ENCODE measurements at places on chromosomes 1 and 21. TPM values are rescaled to one million over a fixed set of nuclear protein-coding genes. Genes with fewer than 3 reads are reported as not detected.

The ACTL8 gene
- not detected for total RNA-seq

DNA sequence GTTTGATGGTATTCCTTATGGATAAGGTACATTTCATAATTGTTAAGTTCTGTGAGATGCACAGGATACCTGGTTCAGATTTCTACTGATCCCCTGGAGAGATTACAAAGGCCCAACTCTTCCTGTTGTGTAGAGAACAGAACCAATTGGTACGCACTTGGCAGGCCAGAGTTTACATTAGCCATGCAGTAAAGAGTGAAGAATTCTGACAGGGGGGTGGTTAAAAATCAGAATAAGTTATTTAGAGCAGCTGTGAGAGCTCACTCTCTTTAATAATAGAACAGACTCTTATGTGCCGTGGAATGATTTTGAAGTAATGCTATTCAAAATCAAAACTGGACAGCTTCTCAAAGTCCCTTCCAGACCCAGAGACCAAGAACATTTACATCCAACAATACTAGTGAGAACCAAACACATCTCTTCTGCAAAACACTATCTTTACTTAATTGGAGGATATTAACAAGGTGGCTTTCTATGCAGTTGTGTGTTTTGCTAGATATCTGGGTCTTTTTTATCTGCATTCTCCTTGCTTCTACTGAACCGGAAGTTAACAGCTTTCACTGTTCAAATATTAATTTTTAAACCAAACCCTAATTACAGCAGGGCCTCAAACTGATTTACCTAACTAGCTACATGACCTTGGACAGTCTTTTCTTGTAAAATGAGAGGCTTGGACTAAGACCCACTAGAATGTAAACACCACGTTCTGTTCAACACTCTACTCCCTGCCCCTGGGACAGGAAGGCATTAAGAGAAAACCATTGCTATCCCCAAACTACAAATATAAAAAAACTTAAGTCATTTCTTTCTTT lies 4.0 kb downstream of the USP24 start:
- peak overlapping the region; percentile 49 for H3K27ac ChIP-seq
- peak overlapping the region; percentile 3 for H3K4me3 ChIP-seq
- H3K36me3 ChIP-seq: no peaks in the 10 kb centered on the region
- no peak for DNase-seq

GRCh38 chr1:170407581-170407980 lies 124.4 kb upstream of the GORAB start:
- H3K4me3 ChIP-seq: no peak overlapping the region
- H3K4me1 ChIP-seq: no peaks in the 10 kb centered on the region
- DNase-seq: no peak
- H3K27me3 ChIP-seq: no peaks in the 10 kb centered on the region
- no peak overlapping the region for H3K27ac ChIP-seq

The ALX3 gene
- total RNA-seq: not detected

The ANXA9 gene
- total RNA-seq: 1.2 TPM

DNA sequence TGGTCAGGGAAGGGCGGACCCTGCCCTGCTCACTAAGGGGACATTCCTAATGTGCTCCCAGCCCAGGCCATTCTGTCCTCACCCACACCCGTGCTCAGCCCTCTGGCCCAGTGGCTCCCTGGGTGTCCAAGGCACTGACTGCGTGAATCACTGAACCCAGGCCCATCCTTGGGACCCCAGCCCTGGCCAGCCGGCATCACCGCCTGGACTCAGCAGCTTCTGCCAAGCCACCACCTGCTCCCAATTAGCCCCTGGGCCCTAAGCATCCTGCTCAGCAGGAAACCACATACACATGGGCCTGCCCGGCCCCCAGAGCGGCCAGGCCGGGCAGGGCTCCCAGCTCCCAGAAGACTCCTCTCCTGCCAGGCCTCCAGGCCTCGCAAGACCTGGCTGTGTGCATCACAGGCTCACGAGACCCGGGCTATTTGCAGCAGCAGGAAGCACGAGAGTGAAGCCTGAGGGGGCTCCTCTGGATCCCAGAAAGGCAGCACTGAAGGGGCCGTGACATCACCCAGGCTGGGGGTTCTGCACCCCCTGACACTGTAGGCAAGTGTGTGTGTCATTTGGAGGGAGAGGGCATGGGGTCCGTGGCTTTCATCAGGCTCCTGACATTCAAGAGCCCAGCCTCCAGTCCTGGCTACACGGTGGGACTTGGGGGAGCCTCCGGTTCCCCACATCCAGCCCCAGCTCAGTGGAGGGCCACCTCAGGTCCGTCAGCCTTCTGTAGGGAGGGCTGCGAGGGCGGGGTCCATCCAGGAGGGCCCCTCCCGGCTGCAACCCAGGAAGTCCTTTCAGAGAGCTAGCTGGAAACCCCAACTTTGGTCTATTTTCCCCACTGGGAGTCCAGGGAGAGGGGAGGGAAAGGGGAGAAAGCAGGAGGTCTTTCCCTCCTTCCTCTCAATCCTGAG lies 1.6 kb downstream of the MFAP2 start:
- no peak for DNase-seq
- H3K4me1 ChIP-seq: no peaks in the 10 kb centered on the region
- H3K27ac ChIP-seq: peak overlapping the region; percentile 78
- H3K27me3 ChIP-seq: no peaks in the 10 kb centered on the region

The ACTN2 gene
- total RNA-seq: 2.8 TPM

DNA sequence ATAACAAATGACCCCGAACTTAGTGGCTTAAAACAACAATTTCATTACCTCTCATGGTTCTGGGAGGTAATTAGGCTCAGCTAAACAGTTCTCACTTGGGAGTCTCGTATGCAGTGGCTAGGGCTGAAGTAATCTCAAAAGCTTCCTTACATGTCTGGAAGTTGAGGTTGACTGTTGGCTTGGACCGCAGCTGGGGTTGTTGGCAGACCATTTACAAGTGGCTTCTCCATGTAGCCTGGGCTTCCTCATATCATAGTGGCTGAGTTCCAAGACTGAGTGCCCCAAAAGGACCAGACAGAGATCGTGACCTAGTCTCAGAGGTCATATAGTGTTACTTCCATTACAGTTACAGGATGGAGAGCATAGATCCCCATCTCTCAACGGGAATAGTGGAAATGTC lies 2.4 kb upstream of the POGZ start:
- no peak for DNase-seq
- H3K27ac ChIP-seq: no peak overlapping the region
- no peak overlapping the region for H3K4me3 ChIP-seq
- no peaks in the 10 kb centered on the region for H3K27me3 ChIP-seq

The FAM151A gene
- total RNA-seq: not detected

DNA sequence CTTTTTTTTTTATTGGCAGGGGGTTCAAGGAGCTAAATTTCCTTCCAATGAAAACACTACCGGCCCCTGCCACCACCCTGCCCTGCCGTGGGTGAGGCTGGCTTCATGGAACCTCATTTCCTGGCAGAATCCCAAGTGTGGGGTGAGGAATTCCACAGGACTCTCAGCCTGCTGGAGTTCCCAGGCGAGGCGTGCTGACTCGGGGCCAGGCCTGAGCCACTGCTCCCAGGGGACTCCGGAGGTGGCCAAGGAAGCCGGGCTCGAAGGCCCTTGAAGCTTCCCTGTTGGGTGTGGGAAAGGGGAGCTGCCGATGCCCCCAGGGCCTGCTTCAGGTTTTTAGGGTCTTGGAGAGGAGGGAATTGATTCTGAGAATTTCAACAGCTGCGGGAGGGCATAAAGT lies 95.3 kb upstream of the ACTRT2 start:
- DNase-seq: no peak
- no peaks in the 10 kb centered on the region for H3K4me1 ChIP-seq
- no peak overlapping the region for H3K4me3 ChIP-seq
- peaks cover 28% of the 10 kb centered on the region for H3K27me3 ChIP-seq
- H3K27ac ChIP-seq: no peak overlapping the region

The PGLYRP4 gene
- not detected for total RNA-seq

GRCh38 chr1:53549287-53549686 lies 90.1 kb downstream of the DMRTB1 start:
- no peaks in the 10 kb centered on the region for H3K36me3 ChIP-seq
- no peaks in the 10 kb centered on the region for H3K27me3 ChIP-seq
- peaks cover 8% of the 10 kb centered on the region for H3K4me1 ChIP-seq
- no peak overlapping the region for H3K4me3 ChIP-seq

The SYTL1 gene
- 30.6 TPM for total RNA-seq

DNA sequence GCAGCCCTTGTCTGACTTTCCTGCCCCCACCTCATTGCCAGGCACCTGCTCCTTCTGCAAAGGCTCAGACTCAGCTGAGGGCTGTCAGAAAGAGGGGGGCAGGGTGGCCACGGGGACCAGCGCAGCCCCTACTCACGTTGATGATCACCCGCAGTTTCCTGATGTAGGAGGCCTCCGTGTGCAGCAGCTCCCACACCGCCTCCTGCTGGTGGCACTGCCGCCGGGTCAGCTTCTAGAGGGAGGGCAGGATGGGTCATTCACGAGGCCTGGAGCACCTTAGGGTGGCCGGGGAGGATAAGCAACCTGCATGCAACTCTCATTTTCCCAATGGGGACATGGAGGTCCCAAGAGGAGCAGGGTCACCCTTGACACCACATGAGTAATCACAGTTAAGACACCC lies 6.4 kb upstream of the TNFRSF25 start:
- DNase-seq: no peak
- H3K4me3 ChIP-seq: no peak overlapping the region
- H3K4me1 ChIP-seq: no peaks in the 10 kb centered on the region
- peak overlapping the region; percentile 47 for H3K27ac ChIP-seq

- H3K4me3 ChIP-seq: no peak overlapping the region
- H3K4me1 ChIP-seq: peaks cover 15% of the 10 kb centered on the region
- peak overlapping the region; percentile 21 for H3K27ac ChIP-seq
- H3K36me3 ChIP-seq: no peaks in the 10 kb centered on the region
- no peak for DNase-seq
- no peaks in the 10 kb centered on the region for H3K27me3 ChIP-seq
Measured at GRCh38 chr1:47031585-47031984, 8.1 kb downstream of the CYP4X1 start.

DNA sequence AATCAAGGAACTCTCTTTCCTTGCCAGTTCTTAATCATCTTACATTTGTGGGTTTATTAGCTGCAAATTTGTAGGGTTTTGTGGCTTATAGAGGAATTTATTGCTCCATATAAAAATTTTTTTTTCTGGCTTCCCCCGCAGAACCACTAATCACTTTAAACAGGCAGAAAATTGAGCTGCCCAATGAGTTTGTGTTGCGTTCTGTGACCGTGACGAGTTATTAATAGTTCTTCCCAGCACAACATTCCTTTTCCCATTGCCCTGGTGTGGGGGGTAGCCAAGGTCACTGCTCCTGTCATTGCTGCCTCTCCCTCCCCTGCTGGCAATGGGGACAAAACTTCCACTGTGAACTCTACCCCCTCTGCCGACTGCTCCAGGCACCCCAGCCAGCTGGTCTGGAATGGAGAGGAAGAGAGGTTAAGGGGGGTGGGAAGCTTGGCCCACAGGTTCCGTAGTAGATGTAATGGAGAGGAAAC lies 55.1 kb downstream of the UBE2T start:
- peak overlapping the region; percentile 51 for H3K27ac ChIP-seq
- no peaks in the 10 kb centered on the region for H3K27me3 ChIP-seq
- peaks cover 18% of the 10 kb centered on the region for H3K4me1 ChIP-seq
- H3K4me3 ChIP-seq: no peak overlapping the region

- no peaks in the 10 kb centered on the region for H3K36me3 ChIP-seq
- H3K4me1 ChIP-seq: no peaks in the 10 kb centered on the region
- no peak overlapping the region for H3K4me3 ChIP-seq
- no peaks in the 10 kb centered on the region for H3K27me3 ChIP-seq
Measured at GRCh38 chr1:86955678-86956077, 41.2 kb downstream of the HS2ST1 start.

- H3K4me3 ChIP-seq: no peak overlapping the region
- H3K27me3 ChIP-seq: no peaks in the 10 kb centered on the region
- no peaks in the 10 kb centered on the region for H3K36me3 ChIP-seq
- DNase-seq: no peak
- H3K27ac ChIP-seq: no peak overlapping the region
Measured at GRCh38 chr21:46465651-46466050, 7.0 kb downstream of the DIP2A start.

DNA sequence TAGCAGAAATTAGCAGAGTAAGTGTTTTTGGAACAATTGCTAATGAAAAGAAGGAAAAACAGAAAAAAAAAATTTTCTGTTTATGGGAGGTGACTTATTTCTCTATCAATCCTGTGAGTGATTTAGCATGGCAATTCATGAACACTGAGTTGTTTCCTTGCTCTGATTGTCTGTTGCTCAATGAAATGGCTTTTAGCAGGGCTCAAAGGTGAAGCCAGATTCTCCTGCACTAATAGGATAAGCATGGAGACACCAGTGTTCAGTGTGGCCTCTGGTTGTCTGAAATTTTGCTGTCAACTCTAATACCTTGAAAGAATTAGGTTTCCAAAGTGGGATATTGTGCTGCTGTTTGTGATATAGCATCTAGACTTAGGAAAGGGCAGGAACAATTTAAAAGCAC lies 15.8 kb downstream of the TRIM45 start:
- H3K27me3 ChIP-seq: no peaks in the 10 kb centered on the region
- no peak overlapping the region for H3K4me3 ChIP-seq
- H3K36me3 ChIP-seq: peaks cover 6% of the 10 kb centered on the region
- no peak overlapping the region for H3K27ac ChIP-seq
- no peaks in the 10 kb centered on the region for H3K4me1 ChIP-seq
- no peak for DNase-seq

The LAMC1 gene
- total RNA-seq: 120 TPM

The RIMKLA gene
- total RNA-seq: 10.4 TPM

The OR10K1 gene
- total RNA-seq: not detected

DNA sequence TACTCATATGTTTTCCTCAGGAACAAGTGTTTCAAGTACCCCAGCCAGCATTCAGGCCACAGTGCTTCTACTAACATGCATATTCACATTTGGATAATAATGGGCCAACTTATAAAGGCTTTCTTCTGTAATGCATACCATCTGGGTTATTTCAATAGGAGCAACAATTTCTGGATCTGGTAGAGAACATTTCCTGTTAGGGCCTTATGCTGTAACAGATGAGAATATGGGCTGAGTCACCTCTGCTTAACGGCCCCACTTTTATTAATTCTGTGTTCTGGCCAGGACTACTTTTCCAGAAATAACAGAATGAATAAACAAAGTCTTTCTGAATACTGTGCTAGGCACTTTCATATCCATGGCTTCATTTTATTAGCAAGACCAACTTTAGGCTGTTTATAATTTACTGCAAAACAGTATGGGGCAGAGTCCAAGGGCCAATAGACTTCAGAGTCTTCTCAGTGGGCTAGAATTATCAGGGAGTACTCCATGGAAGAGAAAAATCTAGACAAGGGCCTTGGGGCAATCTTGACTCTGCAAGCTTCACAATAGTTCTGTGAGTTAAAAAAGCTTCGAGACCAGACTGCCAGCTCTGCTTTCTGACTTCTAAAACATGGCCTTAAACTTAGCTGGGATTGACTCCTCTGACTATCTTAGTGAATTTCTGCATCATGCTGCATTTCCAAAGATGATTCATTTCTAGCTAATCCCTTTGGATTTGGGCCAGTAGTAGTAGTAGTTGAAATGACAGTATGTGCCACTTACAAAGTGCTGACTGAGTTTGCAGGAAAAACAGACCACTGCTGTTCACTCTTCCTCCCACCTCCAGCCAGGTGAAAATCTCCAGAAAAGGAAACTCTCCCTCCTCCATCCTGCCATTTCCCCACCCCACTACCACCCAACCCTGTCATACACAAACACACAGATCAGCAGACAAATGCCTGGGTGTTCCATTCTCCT lies 8.2 kb upstream of the SSX2IP start:
- H3K36me3 ChIP-seq: no peaks in the 10 kb centered on the region
- H3K4me3 ChIP-seq: no peak overlapping the region
- H3K27ac ChIP-seq: peak overlapping the region; percentile 19
- peaks cover 4% of the 10 kb centered on the region for H3K27me3 ChIP-seq
- DNase-seq: no peak

All from upper lobe of right lung (tissue), 1 donor.